Renal cortical epithelial cell (primary cell): ENCODE measurements at places on chromosomes 13 and 19.

DNA sequence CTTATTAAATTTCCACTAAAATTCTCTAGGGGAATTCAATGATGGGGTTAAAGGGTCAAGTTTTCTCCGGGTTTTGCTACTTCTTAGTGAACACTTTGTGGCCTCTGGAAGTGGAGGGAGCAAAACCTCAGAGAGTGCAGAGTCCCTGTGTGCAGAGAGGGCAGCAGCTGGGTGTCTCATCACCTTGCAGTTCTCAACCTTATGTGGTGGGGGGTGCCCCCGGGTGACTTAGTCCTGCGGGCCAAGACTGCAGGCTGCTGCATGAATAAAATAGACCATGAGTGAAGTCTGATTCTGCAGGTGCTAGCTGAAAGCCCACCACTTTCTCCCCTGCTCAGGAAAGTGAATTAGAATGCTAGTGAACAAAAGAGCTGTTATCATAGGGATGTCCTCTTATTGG lies 191.6 kb downstream of the DLEU7 start:
- DNase-seq: no peak

- no peak for DNase-seq
These were observed 414.2 kb downstream of the MYO16 start for GRCh38 chr13:109043636-109044035.

GRCh38 chr13:53250272-53250875 lies 221.8 kb downstream of the OLFM4 start:
- DNase-seq: peak; percentile 69

DNA sequence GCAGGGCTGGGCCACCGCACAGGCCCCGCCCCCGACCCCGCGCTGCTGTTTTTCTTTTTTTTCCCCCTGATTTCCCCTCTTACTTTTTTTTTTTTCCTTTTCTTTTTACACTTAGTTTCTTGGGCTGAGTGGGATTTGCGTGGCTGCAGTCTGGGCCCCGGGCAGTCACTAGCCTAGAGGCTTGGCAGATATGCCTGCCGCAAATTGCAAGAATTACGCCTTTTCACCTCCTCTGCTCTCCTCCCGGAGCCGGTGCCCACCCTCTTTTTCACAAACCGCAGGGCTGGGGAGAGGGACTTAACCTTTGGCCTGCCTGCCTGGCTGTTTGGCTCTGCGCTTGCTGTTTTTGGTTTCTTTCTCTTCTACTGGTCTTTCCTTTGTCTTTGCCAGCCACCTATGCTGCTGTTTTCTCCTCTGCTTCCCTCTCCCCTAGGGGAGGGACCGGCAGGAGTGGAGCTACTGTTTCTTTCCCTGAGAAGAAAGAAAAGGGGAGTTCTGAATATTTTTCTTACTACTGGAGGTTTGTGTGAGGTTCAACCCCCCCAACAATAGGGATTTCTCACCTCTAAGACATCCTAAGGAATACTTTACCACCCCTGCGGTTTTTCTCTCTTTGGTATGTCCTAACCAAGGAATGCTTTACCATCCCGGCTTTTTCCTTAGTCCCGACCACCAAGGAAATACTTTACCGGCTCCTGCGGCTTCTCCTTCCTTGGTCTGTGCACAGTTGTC lies 11.0 kb downstream of the ZNF552 start:
- peak; percentile 87 for DNase-seq

DNA sequence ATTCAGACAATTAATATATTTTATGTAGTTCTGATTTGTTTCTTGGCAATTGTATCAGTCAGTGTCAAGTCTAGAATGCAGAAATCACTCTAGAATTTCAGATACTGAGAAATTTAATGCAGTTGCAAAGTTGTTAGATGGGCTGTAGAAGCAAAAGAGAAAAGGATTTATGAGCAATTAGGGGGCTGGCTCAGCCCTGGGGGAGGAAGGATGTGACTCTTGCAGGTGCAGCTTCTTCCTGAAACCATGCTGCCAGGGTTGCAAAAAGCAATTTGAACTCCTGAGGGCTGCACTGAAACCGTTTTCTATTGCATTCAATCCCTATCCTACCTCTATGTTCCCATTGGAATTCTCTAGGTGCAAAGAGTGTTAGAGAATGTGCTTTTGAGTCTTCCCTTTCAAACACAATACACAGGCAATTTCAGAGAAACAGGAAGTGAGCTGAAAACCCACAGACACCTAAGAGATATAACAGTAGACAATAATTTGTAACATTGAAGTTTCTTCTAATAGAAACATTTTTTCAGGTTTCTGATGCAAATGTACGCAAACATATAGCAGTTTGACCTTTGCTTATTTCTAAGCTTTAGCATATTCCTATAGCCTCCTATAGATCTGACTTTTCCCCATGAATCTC lies 814.7 kb upstream of the ATXN8OS start:
- DNase-seq: no peak

DNA sequence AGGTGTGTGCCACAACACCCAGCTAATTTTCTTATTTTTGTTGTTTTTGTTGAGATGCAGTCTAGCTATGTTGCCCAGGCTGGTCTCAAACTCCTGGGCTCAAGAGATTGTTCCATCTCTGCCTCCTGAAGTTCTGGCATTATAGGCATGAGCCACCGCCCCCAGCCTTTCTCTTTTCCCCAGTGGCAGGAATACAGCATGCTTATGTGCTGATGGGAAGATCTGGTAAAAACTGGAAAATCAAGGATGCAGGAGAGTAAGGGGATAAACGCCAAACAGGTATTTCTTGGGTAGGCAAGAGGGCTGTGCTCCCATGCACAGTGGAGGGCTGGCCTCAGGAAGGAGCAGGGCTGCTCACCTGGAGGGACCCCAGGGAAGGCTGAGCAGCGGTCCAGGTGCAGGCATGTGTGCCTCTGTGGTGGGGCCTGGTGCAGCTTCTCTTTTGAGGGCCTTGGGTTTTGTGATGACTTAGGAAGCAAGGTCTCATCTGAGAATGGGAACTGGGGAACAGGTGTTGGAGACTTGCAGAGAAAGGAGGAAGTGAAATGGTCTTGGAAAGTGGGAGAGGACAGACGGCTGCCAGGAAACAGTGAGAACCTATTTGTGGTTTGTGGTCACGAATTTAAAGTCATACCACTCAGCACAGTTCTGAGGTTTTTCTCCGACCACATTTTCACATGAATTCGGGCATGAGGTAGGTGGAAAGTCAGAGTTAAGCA lies 106.5 kb downstream of the TEX26 start:
- peak; percentile 85 for DNase-seq

- DNase-seq: no peak
These were observed 505.6 kb downstream of the KCTD12 start for GRCh38 chr13:76380446-76381065.

- no peak for DNase-seq
These were observed 294.1 kb downstream of the DLEU7 start for GRCh38 chr13:50549221-50549942.

DNA sequence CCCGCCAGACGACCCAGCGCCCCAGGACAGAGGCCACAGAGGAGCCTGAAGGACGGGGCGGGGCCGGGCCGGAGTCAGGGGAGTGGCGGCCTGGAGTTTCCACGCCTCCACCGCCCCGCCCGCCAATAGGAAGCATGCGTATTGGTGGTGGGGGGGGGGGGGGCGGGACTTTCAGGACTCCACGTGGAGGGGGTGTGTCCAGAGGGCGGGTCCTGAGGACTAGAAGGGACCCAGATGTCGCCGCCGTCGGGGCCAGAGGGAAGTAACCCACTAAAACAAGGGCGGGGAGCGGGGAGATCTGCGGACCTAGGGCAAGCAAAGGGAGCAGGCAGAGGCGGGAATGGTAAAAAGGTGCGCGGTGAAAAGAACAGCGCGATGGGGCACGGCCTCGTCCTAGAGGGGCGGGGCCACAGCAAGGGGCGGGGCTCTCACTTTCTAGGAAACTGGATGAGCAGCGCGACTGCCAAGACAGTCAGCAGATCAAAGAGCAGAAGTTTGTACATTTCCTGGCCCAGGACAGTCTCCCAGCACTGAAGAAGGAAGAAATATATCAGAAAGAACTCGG lies 2.8 kb upstream of the LENG1 start:
- DNase-seq: peak; percentile 43

- no peak for DNase-seq
These were observed 938.4 kb upstream of the SLC10A2 start for GRCh38 chr13:104004572-104004971.

GRCh38 chr13:102901615-102902305 lies 55.9 kb downstream of the ERCC5 start:
- DNase-seq: peak; percentile 49

- peak; percentile 23 for DNase-seq
These were observed 8.2 kb upstream of the MEIS3 start for GRCh38 chr19:47427241-47428176.

DNA sequence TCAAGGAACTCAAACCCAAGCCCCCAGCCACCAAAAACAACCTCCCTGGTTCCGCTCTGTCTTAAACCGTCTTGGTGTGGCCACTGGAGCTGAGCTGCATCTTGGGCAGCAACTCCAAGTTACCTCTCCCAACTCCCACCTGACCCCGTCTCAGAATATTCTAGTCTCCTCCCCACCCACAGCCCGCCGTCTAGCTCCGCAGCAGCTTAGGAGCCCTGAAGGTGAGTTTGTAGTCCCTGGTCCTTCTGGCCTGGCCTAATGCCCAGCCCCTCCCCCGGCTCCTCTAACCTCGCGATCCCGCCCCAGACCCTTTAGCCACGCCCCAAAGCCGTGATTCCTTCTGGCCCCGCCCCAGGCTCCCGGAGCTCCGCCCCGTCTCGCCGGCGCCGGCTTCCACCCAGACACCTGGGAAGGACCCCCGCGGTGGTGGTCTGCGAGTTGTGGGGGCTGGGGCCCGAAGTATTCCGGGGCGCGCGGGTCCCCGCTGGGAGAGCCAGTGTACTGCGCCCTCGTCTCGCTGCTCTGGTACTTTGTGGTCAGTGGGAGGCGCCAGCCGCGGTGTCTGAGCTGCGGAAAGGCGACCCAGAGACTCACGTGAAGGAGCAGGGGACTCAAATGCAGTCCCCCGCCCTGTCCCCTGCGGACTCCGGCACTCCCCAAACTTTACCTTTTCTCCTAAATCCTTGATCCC lies 2.5 kb upstream of the LHB start:
- no peak for DNase-seq

DNA sequence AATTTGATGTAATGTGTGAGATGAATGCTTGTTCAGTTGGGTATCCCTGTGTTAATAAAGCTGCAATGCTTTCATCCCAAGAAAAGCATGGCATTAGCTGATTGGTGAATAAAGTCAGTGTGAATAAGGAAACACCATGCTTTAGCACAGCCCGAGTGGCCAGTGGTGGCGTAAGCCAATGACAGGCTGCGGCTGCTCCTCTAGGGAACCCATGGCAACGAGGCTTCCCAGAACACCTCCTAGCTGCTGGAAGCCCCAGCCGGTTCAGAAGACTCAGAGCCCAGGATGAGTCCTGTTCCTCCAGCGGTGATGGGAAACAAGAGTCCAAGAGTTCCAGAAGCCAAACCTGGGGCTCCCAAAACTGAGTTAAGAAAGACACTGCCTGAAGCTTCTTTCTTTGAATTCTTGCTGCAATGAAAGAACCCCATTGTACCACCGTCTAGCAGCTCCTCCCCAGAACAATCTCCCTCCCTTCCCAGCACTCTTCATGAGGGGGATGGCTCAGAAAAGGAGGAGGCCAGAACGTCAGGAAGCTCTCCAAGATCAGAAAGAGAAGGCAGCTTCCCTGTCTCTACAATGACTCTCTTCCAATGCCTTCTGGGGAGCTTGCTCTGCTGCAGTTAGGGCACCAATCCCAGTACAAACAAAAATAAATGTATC lies 58.2 kb downstream of the TSHZ3 start:
- no peak for DNase-seq

GRCh38 chr19:18100710-18101109 lies 3.1 kb downstream of the MAST3 start:
- DNase-seq: no peak

GRCh38 chr19:42175952-42176648 lies 41.4 kb downstream of the DEDD2 start:
- no peak for DNase-seq

GRCh38 chr19:23481043-23481442 lies 85.8 kb upstream of the ZNF91 start:
- DNase-seq: peak; percentile 2

DNA sequence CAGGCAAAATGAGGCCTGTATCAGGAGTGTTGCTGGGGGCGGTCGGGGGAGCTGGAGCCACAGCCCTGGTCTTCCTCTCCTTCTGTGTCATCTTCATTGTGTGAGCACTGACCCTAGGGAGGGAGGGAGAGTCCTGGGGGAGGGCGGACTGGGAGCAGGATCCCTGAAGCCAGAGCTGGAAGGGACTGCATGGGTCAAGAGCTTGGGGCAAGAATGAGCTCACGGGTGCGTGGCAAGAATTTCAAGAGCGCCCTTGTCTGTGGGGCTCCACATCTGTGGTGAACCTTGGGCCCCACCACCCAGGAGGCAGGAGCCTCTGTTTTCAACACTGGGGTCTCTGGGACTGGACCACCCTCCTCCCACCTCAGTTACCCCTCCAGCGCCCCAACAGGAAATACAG lies 4.7 kb downstream of the SIGLEC7 start:
- no peak for DNase-seq

DNA sequence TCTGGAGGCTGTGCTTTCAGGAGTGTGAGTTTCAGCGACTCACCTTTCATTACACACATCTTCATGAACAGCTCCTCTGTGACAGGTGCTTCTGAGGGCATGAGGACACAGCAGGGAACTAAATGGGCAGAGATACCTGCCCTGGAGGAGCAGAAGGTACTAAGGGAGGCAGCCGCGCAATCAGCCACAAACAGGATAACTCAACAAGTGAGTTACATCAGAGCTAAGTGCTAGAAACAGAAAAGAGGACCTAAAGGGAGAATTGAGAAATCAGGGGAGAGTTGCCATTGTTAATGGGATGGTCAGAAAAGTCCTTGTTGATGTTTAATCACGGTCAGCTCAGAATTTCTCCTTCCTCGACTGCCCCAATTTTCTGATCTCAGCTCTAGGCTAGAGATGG lies 42.5 kb downstream of the SYDE1 start:
- no peak for DNase-seq

DNA sequence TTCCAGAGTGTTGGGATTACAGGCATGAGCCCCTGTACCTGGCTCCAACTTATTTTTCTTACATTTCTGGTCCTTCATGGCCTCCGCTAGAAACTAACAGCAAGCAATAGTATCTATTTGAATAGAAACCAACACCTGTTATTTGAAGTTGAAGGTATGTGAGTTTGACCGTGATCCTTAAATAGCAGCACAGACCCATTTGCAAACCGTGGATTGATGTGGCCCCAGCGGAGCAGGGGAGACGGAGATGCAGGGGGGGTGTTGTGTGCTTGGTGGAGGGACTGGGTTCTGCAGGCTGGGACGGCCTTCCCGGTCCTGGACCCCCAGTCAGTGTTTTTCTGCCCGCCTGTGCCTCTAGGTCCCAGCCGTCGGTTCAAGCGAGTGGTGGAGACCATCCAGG lies 16.9 kb downstream of the TMEM150B start:
- no peak for DNase-seq
